ENCODE measurements at places on chromosomes 1 and 21.

DNA sequence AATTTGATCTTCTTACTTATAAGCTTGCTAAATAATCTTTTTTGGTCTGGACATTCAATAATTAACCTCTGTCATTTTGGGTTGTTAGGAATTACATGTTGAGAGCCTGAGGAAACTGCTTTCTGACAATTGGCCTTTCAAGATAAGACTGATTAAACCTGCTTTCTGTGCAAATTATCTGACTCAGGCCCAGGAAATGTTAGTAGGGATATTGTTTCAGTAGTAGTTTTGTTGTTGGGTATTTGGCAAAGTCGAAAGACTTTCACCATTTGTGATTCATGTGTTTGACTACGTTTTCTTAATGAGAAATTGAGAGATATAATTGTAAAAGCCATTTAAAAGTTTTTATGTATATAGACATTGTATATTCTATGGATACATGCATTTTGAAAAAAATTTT is 81.1 kb upstream of the GPR88 start:
- no peak for DNase-seq

- no peak for DNase-seq
Measured at GRCh38 chr1:83832194-83832593, 166.7 kb downstream of the TTLL7 start.

- DNase-seq, result no peak
Measured at GRCh38 chr1:117930173-117930447, 571 bp downstream of the WDR3 start.

DNA sequence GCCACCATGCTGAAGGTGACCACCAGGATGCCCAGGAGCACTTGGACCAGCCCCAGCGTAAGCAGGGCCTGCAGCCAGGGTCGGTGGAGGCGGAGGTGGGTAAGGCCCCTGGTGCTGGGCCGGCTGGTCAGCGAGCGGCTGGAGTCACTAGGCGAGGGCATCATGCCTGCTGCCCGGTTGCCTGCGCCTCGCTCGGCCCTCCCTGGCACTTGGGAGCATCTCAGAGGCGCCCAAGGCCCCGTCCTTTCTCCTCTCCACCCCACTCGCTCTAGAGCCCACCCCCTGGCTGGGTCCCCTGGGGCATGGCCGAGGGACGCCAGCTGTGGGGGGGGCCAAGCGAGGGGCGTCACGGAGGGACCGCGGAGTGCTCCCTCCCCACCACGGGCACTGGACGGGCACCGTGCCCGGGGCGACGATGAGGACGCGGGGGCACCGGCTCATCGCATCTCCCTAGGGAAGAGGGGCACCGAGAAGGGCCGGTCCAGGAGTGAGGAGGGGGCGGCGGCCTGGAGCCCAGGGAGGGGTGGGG is 505 bp downstream of the ENTREP3 start:
- no peak for DNase-seq

GRCh38 chr21:33008333-33009051 is 17.2 kb upstream of the OLIG2 start:
- DNase-seq, result no peak

- DNase-seq, result no peak
Measured at GRCh38 chr1:65167586-65168242, 19.7 kb downstream of the AK4 start.

DNA sequence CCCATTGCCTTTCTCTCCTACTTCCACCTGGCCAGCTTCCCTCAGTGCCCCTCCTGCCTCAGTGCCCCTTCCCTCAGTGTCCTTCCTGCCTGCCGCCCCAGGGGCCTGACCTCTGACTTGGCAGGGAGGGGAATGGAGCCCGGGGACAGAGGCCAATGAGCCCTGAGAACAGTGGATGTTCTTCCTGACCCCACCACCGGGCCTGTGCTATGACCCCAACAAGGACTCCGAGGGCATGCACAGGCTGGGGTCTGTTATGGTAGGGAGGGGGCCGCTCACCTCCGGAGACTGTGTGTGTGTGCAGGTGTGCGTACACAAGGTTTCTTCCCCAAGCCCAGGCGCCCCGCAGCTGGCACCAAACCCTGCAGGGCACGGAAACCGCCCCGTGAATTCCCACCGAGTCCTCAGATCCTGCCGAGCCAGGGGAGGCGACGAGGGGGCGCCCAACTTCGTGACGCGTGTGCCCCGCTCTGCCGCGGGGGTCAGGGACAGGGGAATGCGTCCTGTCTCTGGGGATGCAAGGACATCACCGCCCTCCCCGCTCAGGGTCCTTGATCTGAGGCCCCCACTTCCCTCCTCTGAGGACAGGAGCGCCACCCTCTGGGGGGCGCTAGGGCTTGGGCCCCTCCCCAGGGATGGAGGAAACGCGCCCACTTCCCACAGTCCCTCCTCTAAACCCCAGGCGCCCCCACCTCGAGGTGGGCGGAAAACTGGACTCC is 766 bp downstream of the RAP1GAP start:
- DNase-seq, result no peak

DNA sequence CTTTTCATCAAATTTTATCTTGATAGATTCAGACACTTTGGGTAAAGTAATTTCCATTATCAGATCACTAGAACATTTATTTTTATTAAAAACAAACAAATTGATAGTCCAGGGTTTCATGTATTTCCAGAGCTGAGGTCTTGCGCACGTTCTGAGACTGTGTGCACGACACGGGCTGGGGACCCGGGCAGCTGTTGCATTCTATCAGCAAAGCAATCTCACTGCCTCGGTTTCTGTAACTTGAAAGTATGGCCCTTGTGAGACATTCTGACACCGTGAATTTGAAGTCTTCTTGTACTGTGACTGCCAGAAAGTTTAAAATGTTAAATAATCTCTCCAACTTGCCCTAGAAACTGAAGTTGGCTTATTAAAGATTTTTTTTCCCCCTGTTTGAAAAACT is 746.9 kb upstream of the ADGRL2 start:
- DNase-seq, result no peak

DNA sequence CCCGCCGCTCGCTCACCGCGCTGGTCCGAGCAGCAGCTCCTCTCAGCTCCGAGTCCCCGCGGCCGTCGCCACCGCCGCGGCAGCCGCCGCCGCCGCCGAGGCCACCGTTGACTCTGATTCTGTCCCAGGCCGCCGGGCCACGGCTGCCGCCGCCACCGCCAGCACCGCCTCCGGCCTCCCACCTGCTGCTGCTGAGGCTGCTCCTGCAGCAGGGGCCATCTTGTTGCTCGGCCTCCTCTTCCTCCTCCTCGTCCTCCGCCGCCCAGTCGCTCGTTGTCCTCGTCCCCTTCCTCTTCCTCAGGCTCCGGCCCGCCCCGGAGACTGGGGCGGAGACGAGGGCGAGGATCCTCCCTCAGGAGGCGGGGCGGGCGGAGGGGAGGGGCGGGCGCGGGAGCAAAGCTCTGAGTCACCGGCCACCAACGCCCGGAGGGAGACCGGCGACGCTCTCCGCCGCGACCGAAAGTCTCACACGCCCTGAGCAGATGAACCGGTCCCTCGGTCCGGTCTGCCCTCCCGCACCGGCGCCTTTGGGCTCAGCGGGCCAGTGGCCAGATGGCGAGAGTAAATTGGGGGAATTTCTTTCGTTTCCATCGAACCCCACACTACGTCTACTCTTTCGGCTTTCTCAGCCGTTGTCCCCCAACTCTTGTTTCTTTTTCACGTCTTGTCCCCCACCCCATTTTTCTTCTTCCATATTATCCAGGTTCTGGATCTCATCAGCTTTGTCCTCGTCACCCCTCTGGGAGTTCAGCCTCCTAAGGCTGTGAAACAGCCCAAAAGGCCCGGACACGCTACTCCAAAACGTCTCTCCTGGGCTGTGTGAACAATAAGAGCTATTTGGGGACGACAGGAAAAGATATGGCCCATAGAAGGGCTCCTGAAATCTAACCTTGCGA is at the start of gene RC3H1:
Gene RC3H1 (minus strand): TSS at position 278 of the 896 bp plus-strand sequence. CDS start 29,372 bp downstream, outside the sequence.
- DNase-seq, result peak; percentile 92

- no peak for DNase-seq
Measured at GRCh38 chr1:3598522-3599285, 12.6 kb downstream of the MEGF6 start.

GRCh38 chr21:25062061-25062460 is 545.2 kb downstream of the MRPL39 start:
- DNase-seq, result no peak

GRCh38 chr1:107255469-107255868 is 114.6 kb downstream of the NTNG1 start:
- no peak for DNase-seq

DNA sequence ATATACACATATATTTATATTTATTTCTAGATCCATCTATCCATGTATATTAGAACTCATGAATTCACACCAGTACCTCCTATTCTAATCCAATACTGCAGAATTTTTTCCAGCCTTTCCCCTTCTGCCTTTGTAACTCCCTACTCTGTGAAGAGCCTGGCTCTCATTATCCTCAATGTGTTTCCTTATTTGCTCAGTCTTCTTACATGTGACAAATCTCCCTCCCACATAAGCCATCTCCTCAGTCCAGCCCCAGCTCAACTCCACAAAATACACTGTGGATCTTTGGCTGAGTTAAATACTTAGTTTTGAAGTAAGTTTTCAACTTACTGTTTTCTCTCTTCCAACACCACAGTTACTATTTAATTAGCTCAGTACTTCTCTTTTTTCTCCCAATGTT is 45.7 kb downstream of the ATP5PO start:
- no peak for DNase-seq

- DNase-seq, result no peak
Measured at GRCh38 chr1:40622936-40623629, 42.4 kb downstream of the RIMS3 start.

GRCh38 chr1:180133193-180133592 is 21.5 kb upstream of the QSOX1 start:
- no peak for DNase-seq

GRCh38 chr1:217919683-217920388 is 288.7 kb downstream of the SPATA17 start:
- no peak for DNase-seq

DNA sequence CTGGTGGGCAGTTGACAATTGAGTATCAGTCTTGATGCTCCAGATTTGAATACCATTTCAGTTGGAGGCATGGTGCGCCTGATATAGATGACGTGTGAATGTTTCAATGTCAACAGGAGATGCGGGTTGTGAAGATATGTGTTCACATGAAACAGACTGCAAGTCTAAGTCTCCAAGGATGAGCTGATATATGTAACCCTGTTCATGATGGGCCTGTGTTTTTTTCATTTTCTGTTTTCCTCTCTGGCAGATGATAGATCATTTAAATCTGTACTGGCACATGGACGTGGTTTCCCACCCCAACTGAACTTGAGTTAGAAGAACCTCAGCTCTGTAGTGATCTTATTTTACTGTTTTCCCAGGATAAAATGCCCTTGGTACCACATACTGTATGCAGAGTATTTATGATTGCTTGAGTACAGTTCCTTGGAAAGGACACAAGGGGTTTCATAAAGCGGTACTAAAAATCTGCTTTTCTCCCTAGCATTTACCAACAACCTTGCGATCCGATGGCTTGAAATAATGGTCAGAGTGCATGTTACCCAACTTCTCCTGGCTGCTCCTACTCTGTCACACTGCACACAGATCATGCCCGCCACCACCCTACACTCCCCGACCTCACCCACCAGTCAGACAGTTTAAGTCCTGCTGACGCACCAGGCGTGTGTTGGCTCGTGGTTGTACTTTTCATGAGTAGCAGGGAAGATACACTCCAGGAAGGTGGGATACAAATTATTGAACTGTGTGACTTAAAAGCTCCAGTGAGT is 131.1 kb downstream of the NFIA start:
- no peak for DNase-seq

All from CD4-positive, alpha-beta T cell treated with Interleukin-17A for 4 hours (primary cell).